ENCODE measurements at places on chromosomes 16 and 17.

- no peak for DNase-seq
Measured at GRCh38 chr16:29883987-29884386, 15.4 kb downstream of the SEZ6L2 start.

GRCh38 chr17:42294469-42295398, 6.4 kb downstream of the STAT5A start:
- DNase-seq, result no peak

DNA sequence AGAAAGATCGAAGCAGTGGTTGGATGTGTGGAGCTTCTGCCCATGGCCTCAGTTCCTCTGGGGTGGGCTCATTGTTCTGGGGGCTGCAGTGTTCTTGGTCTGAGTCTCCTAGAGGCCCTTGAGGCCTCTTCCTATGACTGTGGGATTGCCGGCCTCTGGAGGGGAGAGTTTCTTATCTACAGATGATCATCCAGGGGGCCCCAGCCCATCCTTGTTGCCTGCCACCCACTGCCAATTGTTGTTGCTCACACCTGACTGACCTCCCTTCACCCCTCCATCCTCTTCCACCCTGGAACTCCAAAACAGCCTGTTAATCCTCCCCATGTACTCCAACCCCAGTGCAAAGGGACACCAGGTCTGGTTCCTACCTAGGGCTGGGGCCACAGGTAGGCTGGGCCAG, 5.9 kb downstream of the B3GNT9 start:
- DNase-seq, result no peak

- DNase-seq, result peak; percentile 46
Measured at GRCh38 chr16:88685156-88686061, 898 bp downstream of the SNAI3 start.

GRCh38 chr17:39222866-39223834, 2.6 kb downstream of the STAC2 start:
- DNase-seq, result no peak

DNA sequence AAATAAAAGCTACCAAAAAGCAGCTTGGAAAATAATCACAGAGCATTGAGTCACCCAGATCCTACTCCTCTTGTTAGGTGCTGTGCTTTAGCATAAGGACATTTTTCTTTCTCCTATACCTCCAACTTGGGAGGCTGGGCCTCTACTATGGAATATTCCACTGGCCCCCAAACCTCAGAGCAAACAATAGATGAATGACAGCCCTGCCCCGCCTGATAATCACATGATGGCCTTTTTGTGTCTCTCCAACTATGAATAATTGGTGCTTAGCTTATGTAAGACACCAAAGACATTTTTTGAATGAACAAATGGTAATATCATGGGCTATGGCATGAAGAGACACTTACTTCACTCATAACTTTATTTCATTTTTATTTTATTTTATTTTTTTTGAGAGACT, 250.2 kb downstream of the GRIN2A start:
- no peak for DNase-seq

DNA sequence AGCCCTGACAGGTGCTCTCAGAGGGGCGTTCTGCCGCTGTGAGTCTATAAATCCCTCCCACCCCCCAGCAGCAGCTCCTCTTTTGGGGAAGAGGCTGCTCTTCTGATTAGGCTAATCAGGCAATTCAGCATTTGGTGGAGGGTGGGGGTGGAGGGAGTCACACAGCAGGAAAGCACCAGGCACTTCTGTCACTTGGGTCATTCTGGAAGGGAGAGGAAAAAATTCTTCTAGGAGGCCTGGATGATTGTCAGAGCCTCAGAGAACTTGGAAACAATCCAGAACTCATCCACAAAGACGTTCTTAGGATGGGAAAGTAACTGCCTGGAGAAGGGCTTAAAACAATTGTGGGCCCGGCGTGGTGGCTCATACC, 7.3 kb upstream of the SSTR2 start:
- DNase-seq, result no peak

DNA sequence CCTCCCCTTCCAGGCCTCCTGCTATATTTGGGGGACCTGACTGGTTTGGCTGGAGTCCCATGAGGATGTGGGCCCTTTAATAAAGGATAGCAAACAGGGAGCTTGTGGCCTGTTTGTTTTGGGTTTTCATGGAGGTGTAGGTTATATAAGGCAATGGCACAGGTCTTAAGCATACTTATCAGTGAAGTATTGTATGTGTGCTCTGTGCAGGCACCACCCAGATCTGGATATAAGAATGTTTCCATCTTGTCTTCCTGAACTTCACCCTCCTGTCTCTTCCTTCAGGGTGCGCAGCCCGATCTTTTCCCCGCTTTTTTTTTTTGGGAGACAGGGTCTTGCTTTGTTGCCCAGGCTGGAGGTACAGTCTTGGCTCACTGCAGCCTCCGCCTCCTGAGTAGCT, 10.6 kb downstream of the SLC52A1 start:
- no peak for DNase-seq

- no peak for DNase-seq
Measured at GRCh38 chr16:85835956-85836705, 36.6 kb downstream of the COX4I1 start.

GRCh38 chr17:79568661-79569060, 42.2 kb downstream of the RBFOX3 start:
- no peak for DNase-seq

- DNase-seq, result no peak
Measured at GRCh38 chr17:2396192-2396567, 4.7 kb downstream of the MNT start.

DNA sequence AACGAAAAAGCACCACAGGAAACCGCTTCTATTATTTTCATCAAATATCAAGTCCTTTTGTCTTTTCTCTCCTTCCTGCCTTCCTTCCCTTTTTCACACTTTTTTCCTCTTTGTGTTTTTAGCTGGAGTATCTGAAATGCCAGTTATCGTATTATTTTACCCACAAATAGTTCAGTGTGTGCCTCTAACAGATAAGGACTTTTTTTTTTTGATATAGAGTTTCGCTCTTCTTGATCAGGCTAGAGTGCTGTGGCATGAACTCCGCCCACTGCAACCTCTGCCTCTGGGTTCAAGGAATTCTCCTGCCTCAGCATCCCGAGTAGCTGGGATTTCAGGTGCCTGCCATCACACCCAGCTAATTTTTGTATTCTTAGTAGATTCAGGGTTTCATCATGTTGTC, 10.7 kb downstream of the DNAAF1 start:
- DNase-seq, result no peak

- DNase-seq, result no peak
Measured at GRCh38 chr17:263271-263670, 81.8 kb upstream of the DOC2B start.

DNA sequence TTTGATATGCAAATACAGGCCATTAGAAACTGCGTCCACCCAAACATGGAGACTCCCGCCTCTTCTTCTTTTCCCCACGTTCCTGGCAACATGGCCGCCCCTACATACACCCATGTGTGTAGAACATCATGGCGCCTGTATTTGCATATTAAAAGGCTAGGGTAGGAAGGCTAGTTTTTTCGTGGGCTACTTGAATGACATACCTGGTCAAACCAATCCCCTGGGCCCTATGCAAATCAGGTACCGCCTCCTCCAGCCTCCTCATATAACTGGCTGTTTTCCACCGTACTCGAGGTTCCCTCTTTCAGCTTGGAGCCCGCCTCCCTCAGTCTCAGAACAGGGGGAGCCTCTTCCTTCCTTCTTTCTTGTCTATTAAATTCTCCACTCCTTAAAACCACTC, 840 bp upstream of the CD300LB start:
- DNase-seq, result no peak

- DNase-seq, result no peak
Measured at GRCh38 chr17:82813299-82814051, 26.3 kb downstream of the ZNF750 start.

DNA sequence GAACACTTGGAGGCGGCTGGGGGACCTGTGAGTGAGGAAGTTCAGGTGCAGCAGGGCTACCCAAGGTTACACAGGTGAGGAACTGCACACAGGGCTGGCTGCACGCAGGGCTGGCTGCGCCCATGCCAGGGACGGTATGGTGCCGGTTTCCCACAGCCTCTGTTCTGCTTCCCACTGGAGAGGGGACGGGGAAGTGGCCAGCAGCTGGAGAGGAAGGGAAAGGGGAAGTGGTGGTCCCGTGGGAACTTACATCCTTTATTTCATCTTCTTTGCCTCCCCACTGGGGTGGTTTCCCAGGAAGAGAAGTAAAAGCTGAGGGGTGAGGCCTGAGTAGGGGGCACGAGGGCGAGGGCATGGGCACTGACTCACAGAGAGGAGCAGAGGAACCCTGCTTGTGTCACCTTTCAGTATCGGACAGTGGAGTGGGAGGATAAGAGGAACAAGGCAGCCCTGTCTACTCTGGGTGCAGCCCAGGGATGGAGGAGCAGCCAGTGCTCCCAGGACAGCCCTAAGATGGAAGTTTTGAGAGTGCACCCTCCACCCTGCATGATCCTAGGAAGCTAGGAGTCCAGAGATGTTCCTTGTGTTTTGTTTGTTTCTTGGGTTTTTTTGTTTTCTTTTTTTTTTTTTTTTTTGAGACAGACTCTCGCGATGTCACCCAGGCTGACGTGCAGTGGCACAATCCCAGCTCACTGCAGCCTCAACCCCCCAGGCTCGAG, 25.5 kb upstream of the CDH1 start:
- no peak for DNase-seq

DNA sequence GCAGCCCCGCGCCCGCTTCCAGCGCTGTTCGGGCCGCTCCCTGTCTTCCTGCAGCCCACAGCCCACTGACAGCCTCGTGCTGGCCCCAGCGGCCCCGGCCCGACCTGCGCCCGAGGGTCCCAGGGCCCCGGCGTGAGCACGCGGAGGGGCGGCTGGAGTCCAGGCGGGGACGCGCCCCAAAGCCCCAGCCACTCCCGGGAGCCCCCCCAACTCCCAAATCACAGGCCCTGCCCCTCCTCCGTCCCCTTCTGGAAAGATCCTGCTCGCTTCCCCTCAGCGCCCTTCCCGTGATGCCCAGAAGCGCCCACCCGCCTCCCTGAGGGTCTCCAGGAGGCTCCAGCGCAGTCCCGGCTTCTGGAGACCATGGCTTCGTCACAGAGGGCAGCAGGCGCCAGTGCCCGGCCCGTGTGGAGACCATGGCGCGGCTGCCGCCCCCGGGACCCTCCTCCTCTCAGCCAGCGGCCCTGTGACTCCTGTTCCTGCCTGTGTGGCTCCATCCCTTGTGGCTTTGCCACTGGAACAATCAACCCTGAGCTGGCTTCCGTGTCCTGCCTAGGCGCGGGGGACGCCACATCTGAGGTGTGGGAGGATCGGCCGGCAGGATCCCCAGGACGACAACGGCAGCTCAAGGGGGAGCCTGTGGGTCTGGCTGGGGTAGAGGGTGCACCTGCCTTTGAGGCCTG, 3.9 kb downstream of the UTS2R start:
- no peak for DNase-seq

DNA sequence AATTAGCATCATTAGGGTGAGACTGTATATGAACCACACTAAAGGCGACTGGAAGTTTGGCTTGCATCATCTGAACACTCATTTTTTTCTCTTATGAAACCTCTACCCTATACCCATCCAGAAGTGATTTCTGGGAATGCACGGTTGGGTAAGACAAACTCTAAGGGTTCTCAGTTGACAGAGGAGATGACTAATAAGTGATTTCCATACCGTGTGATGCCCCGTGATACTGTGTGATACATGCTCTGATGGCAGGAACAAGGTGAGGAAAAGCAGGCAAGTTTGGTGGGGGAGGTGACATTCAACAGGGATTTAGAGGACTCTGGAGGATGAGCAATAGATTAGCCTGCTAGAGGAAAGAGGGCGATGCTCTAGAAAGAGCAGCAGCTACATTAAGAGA, 156.4 kb upstream of the CCL2 start:
- DNase-seq, result no peak

GRCh38 chr16:28531777-28532744, 6.7 kb downstream of the NUPR1 start:
- DNase-seq, result peak; percentile 76

DNA sequence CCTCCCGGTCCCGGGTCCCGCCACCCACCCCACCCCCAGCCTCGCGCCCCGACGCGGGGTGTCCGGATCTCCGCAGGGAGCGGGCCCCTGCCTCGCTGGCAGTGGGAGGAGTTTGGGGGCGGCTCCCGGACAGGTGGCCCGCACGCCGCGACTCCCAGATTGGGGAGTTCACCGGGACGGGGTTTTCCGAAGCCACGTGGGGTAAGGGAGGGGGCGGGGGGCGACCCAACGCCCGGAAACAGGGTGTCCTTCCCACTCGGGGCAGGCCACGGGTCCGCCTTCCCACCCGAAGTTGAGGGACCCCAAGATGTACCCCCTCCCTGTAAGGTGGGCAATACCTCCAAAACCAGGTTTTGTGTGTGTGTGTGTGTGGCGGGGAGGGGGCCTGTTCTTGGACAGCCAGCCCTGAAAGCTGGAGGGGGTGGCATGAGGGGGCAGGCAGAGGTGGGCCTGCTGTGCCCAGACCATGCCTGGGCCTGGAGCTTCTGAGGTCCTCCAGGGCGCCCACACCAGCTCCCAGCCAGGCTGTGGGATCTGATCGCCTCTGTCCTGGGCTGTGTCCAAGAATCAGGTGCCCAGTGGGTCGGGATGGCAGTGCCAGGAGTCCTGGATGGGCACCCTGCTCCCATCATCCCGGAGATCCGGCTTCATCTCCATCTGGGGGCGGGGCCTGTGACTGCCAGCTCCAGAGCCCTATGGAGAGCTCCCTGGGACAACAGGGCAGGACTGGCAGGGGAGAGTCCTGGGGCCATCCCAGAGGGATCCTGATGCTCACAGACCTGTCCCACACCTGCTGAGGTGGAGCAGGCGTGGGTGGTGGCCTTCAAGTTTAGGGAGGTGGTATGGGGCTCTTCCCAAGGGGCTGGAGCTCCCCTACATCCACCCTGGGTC, 767 bp downstream of the SYNGR2 start:
- DNase-seq, result no peak

- no peak for DNase-seq
Measured at GRCh38 chr16:84136331-84137125, 8.4 kb downstream of the HSDL1 start.

DNA sequence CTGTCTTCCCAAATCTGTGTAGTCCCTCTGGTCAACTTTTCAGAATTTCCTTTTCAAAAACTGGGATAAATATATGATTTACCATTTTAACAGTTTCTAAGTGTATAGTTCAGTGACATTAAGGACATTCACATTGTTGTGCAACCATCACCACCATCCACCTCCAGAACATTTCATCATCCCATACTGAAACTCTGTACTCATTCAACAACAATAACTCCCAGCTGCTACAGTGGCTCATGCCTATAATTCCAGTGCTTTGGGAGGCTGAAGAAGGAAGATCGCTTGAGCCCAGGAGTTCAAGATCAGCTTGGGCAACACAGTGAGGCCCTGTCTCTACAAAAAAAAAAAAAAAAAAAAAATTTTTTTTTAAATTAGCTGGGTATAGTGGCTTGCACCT, 131.0 kb downstream of the AATF start:
- DNase-seq, result no peak

DNA sequence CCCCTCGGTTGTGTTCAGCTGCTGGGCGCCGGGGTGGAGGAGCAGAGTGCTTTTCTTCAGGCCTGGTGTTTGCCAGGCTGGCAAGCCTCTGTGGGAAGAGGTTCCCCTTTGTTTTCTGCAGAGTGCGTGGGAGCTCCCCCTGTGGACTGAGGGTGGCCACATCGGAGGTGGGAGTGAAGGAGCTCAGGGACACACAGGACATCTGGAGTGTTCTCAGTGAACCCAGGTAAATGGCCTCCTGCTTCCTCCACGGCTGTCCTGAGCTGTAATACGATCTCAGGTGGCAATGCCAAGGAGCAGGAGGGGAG, 39.2 kb upstream of the IRF8 start:
- no peak for DNase-seq

GRCh38 chr16:21642861-21643260, 9.5 kb downstream of the IGSF6 start:
- DNase-seq, result no peak

All from PC-9 (cell line).